MM.1S (cell line): ENCODE measurements at places on chromosomes 11 and 22.
A peak's percentile ranks its signal among the peaks of the same experiment; 100 is the strongest.

- no peak for DNase-seq
Measured at GRCh38 chr11:76808171-76808570, 25.0 kb downstream of the TSKU start.

- no peak for DNase-seq
Measured at GRCh38 chr22:30880847-30881246, 87.7 kb downstream of the MORC2 start.

DNA sequence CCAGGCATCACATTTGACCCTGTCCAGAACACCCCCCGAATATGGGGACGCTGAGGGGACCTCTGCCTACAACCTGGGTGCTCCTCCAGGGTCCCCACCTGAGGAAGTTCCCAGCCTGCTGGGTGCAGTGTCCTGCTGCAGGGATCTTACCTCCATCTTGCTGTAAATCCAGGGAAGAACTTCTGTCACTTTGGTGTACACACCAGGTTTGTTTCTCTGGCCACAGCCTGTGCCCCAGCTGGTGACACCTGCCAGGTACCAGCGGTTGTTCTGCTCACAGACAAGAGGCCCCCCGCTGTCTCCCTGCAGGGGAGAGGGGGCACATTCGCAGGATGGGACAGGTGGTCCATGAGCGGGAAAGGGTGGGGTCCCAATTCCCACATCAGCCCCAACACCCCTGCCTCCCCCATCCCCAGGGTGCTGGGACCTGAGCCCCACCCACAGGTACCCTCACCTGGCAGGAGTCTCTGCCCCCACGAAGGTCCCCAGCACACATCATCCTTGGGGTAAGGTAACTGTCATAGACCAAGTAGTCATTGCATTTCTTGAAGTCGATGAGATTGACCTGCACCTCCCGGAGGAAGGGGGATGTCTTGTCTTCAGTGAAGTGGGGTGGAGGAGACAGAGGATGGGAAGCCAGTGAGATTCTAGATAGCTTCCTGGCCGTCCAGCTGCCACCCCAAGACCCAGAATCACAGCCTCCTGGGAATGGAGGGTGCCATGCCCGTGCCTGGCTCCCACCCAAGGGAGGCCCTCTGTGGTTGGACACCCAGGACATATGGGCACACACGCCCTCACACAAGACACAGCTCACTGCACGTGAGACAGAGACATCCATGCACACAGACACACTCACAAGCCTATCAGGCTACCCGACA is 25.5 kb downstream of the TMPRSS13 start:
- no peak for DNase-seq

DNA sequence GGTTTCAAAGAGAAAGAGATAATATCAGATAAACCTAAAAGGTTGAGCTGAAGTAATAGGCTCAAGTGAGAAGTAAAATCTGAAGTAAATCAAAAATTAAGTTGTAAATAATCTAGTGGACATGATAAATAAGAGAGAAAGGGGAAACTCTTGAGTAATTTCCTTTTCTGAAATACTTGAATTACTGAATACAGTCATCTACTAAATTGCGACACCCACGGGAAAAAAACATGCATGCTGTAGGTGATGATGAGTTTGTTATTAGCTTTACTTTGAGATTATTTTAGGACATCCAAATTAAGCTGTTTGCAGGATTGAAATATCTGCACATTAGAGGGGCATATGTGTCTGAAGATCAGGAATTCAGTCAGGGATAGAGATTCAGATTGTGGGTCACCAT is 50.0 kb upstream of the CARD18 start:
- DNase-seq: no peak

DNA sequence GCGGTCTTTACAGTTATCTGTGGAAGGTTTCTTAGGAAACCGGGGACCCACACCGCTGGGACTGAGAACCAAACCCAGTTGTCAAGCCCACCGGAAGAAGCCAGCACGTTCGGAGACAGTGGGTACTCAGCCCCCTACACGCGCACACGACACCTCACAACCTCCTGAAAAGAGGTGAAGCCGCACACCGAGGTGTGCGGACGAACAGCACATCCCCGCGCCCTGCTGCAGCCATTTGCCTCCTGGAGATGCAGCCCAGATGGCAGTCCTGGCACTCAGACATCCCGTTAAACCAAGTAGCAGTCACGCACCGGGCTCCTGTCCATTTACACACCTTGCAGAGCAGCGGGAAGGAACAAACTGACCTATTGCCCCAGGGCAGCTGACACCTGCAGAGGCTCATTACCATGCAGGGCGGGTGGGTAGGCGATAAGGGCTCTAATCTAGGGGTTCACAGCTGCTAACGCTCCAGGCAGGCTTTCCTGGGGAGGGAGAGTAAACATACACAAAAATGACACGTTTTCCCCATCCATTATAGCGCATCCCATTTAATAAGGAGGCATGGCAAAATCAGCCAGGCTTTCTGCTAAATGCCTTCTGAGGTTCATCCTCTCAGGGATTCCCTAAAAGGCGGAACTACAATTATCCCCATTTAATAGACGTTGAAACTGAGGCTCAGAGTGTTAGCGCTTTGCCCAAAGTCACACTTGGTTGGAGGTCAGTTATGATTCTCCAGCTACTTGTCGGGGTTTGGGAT is 864 bp upstream of the EHBP1L1 start:
- DNase-seq: peak; percentile 68

GRCh38 chr22:45994491-45995404 is 17.8 kb upstream of the WNT7B start:
- peak; percentile 39 for DNase-seq

- DNase-seq: no peak
Measured at GRCh38 chr11:70888061-70888460, 364.3 kb downstream of the SHANK2 start.

- DNase-seq: no peak
Measured at GRCh38 chr22:40023341-40023841, 28.6 kb downstream of the FAM83F start.

- no peak for DNase-seq
Measured at GRCh38 chr11:95586155-95586554, 203.4 kb downstream of the FAM76B start.

DNA sequence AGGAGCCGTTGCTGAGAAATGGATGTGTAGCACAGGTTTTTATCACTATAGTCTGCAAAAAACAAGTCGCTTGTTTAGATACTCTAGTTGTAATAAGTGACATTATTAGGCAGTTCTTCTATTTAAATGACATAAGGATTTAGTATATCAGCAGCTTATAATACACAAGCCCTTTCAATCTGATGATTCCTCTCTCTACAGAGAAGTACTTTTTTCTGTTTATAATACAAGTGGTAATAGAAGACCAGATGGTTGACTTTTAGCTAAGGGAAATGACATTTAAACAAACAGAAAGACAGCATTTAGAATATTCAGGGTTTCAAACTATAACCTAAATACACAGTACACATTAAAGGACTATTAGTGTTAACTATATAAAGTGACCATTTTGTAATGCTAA is 60.4 kb downstream of the IMMP1L start:
- DNase-seq: no peak

GRCh38 chr11:2310786-2311352 is 9.1 kb downstream of the TSPAN32 start:
- no peak for DNase-seq

- no peak for DNase-seq
Measured at GRCh38 chr22:20566420-20567260, 59.2 kb downstream of the MED15 start.

- DNase-seq: peak; percentile 26
Measured at GRCh38 chr11:134261626-134262488, 8.5 kb downstream of the ACAD8 start.

DNA sequence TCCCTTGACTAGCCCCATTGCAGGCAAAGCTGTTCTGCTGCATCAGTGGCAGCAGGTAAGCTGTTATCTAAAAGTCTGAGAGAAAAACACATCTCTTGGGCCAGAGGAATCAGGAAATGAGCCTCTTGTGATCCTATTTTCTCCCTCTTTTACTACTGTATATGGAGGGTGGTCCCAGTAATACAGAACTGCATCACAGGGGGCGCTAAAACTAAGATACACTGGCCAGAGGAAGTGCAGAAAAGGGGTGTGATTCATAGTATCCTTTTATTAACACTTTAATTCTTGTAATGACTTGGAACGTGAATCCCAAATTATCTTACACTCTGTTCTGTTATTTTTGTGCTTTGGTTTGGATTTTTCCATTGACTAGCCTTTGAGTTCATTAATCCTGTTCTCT is 8.8 kb upstream of the MED17 start:
- DNase-seq: no peak

- no peak for DNase-seq
Measured at GRCh38 chr11:13000721-13001120, 8.4 kb upstream of the RASSF10 start.

- DNase-seq: no peak
Measured at GRCh38 chr22:27133681-27134314, 476.4 kb downstream of the MIAT start.

GRCh38 chr11:25068451-25068850 is 571.6 kb downstream of the LUZP2 start:
- DNase-seq: no peak

DNA sequence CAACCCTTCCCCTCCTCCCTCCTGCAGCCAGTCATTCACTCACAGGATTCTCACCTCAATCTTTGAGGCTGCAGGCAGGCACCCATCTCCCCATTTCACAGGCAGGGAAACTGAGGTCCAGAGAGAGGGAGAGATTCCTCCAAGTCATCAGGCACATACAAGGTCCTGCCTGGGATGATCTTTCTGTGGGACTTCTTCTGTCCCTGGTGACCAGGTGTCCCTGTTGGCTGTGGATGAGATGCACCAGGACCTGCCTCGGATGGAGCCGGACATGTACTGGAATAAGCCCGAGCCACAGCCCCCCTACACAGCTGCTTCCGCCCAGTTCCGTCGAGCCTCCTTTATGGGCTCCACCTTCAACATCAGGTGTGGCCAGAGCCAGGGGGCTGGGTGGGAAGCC is 7.8 kb downstream of the FTH1 start:
- no peak for DNase-seq

DNA sequence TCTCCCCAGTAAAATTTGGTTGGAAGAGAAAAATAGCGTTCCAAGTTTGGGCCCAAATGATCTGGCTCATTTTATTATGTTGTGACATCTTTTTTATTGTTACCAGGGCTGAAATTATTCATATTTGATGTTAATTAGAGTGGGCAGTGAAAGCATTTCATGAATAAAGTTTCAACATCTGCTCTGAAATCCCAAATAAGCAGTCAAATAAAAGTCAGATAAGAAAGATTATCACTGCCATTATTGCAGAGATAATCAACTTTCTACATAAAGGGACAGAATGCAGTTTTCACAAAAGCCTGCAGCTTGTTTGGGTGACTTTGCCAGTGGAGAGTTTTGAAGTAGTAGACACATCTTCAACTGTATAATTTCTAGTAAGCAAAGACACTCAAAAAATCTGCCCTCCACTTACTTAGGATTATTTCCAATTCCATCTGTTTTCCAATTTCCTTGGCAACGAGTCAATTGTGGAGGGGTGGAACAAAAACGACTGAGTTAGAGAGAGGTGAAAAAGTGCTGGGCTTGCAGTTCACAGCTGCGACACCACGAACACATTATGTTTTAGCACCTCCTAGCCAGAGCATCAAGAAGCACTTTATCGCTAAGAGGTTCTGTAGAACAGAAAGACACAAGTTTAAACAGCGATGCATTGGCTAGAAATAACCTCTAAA is 9.0 kb downstream of the TECTA start:
- DNase-seq: no peak

- DNase-seq: no peak
Measured at GRCh38 chr11:117874910-117875381, 1.5 kb downstream of the FXYD6 start.

- peak; percentile 63 for DNase-seq
Measured at GRCh38 chr11:75100314-75100713, 3.6 kb upstream of the OR2AT4 start.

GRCh38 chr22:30040499-30041260 is 39.6 kb upstream of the HORMAD2 start:
- DNase-seq: no peak

DNA sequence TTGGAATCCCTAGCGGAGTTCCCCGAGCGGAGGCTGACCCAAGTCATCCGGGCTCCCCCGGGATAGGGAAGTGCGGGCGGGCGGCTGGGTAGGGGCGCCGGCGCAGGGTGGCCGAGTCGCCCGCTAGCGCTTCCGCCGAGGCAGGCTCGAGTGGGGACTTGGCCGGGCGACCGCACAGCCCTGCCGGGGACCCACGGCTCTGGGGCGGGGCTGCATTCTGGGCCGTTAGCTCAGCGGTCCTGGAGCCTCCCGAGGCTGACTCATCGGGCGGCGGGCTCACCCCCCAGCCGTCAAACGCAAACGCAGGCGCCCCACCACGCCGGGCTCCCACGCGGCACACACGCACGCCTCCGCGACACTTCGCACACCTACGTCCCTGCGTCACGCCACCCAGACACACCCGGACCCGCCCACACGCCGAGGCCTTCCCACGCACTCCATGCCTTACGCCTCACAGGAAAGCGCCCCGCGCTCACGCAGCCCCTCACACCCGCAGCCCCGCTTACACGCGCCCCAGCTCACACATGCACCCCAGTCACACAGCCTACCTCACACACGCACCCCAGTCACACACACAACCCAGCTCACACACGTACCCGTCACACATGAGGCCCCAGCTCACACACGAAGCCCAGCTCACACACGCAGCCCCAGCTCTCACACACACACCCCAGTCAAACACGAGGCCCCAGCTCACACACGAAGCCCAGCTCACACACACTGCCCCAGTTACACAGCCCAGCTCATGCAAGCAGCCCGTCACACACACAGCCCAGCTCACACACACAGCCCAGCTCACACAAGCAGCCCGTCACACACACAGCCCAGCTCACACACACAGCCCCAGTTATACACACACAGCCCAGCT is 1.2 kb downstream of the PHLDB1 start:
- DNase-seq: no peak

DNA sequence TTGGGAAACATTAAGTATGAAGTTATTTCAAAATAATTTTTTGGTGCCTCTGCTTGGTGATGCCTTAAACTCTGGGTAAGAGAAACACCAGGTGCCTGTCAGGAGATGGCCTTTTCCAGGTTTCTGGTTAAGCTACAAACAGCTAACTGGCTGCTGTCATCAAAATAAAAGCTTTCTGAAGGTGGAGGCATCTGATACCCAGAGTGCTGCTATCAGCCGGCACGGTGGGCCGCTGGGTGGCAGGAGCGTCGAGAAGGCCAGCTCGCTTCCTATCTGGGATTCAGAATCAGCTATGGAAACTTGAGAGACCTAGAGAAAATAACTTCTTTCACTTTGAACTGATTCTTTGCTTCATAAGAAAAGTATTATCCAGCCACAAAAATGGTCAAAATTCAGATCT is 80.8 kb upstream of the PITPNB start:
- no peak for DNase-seq

DNA sequence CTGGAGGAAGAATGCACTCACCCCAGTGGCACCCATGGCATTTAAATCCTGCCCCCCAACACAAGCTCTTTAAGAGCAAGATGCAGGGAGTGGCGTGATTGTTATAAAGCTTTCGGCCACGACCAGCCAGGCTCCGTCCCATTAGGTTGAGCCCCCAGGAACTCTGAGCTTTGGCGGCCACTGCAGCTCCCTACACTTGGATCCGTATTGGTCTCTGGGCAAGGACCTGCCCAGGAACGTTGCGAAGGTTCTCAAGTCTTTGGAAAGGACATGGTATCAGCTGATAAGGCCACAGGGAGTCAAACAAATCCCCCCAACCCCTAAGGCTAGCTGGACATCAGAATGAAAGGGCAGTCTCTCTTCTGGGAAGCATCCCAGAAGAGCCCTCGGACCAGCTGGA is 9.3 kb upstream of the VPS37C start:
- no peak for DNase-seq

GRCh38 chr11:65134240-65134951 is at the start of gene SYVN1:
Gene SYVN1 (minus strand): TSS chr11:65134519. CDS start chr11:65133601, 918 bp downstream.
- DNase-seq: peak; percentile 91
